ENCODE measurements at places on chromosomes 1 and 21.

DNA sequence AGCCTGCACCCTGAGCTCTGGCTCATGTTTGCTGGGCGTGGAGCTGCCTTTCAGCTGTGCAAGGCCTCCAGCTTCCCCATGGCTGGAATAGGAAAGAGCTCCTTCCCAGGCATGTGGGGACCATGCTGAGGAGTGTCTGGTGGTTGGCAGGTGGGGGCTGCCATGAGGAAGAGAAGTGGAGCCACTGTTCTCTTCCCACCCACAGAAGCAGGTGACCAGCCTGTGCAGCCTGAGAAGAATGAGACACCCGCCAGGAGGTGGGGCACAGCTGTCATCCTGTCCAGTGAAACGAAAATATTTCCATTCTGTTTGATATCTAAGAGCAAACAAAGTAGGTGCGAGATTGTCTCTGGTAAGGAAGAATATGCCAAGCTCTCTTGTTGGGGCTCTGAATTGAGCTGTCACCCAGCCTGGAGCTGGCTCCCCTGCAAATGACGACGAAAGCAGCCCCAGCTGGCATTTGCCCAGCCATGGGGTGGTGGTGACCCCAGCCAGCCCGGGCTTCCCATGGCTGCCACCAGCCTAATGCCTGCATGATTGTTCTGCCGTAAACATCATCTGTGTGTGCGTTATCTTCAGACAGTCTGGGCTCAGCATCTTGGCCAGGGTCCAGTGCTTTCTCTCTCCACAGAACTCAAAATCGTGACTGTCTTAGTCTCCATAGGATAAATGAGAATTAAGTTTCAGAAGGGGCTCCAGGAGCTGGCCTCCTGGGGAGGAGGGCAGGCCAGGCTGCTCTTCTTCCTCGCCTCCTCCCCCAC is 429.8 kb upstream of the VAMP3 start:
- peak; percentile 71 for DNase-seq

DNA sequence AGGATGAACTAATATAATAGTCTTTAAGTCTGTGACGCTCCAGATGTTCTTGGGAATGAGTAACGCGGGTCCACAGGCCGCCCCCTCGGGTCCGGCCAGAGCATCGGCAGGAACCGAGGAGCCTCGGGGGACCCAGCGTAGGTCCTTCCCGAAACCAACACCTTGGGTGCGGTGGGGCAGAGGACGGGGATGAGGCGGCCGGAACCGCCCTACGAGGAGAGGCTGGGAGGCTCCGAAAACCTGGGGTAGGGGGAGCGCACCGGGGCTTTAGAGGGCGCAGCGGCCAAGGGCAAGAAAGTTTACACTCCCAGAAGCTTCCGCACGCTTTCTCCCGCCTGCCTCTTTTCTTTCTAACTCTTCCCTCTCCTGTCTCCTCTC is 7.1 kb downstream of the DMRTA2 start:
- no peak for DNase-seq

DNA sequence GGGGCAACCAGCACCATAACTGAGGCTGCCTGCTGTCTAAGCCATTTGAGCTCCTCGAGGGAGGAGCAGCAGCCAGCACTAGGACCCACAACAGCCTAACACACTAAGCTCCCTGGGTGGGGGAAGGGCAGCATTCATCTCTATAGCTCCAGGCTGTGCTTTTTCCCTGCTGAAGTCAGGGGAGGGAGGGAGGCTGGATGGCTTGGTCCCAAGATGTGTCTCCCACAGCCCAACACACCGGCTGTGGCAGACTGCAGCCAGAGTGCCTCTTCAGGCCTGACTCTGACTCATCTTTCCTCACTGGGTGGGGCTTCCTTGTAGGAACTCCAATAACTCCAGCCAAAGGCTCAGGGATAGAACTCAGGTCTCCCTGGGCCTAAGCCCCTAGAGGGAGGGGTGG is 296.3 kb downstream of the PRDM2 start:
- DNase-seq, result no peak

GRCh38 chr1:214842856-214843255 is 239.7 kb upstream of the KCNK2 start:
- no peak for DNase-seq

GRCh38 chr21:27631471-27631870 is 664.6 kb upstream of the ADAMTS5 start:
- DNase-seq, result no peak

- no peak for DNase-seq
Observed at GRCh38 chr1:145936247-145936646, 9.0 kb upstream of the RBM8A start.

DNA sequence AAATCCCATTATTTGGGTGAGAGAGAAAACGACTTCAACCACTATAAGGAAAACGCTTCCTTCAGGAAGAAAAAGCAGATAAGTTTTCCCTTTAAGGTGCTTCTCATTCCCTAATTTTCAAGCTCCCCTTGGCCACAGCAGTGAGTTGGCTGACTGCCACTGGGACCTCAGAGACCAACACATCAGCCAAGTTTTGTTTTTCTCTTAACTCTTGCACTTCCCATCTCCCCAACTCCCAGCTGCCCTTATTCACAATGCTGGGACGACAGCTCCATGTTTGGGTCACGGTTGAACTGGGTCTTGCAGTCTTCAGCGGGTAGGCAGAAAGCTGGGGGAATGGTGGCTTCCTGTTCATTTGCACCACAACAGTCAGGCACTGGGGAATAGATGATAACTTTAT is 18.9 kb downstream of the SGIP1 start:
- no peak for DNase-seq

- DNase-seq, result no peak
Observed at GRCh38 chr1:222382171-222382570, 165.7 kb downstream of the HHIPL2 start.

DNA sequence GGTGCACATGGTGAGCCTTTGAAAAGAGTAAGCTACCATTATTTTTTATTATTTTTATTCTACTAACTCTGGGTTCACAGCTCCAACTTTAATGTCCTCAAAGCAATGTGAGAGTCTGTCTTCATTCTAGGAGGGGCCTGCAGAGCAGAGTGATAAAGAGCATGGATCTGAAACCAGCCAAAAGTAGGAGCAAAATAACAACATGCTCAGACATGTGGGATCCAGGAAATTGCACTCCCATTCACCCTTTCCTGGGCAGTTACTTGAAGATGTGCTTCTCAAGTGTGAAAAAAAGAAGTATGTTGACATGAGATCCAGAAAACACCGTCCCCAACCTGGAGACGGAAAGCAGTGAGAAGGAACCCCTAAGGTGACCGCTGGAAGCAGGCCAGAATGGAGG is 8.7 kb upstream of the LIN28A start:
- DNase-seq, result peak; percentile 62

DNA sequence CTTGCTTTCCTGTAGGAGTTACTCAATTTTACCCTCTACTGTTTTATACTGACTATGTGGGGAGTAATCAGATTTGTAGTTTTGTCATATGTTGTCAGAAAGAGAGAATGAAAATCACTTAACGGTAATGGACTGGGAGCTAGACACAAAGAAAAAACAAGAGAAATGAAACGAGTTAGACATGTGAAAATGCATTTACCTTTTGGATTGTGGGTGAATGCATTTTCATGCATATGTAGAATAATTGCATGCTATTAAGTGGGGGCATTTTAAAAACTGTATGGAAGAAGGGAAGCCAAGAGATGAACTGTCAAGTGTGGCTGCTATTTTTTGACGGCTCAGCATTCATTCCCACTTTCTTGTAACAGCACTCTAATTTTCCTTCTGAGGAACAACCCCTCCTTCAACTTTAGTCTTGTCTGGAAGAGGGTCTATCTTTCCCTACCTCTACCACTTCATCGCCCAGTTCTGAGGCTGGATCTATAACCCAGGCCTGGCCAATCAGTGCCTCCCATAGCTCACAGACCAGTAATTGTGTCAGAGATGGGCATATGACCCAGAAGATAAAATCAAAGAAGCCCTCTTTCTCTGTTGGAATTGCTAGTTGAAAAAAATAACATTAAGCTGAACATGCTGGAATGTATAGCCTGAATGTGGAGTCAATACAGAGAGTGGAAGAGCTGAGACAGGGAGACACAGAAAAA is 5.2 kb upstream of the ZNF697 start:
- no peak for DNase-seq

GRCh38 chr1:36576551-36577110 is 93.9 kb upstream of the CSF3R start:
- DNase-seq, result peak; percentile 97

GRCh38 chr1:214712737-214713136 is 109.7 kb downstream of the CENPF start:
- no peak for DNase-seq

- DNase-seq, result no peak
Observed at GRCh38 chr1:214808845-214809460, 206.0 kb downstream of the CENPF start.

GRCh38 chr1:214416417-214416816 is 135.0 kb downstream of the PTPN14 start:
- DNase-seq, result no peak

DNA sequence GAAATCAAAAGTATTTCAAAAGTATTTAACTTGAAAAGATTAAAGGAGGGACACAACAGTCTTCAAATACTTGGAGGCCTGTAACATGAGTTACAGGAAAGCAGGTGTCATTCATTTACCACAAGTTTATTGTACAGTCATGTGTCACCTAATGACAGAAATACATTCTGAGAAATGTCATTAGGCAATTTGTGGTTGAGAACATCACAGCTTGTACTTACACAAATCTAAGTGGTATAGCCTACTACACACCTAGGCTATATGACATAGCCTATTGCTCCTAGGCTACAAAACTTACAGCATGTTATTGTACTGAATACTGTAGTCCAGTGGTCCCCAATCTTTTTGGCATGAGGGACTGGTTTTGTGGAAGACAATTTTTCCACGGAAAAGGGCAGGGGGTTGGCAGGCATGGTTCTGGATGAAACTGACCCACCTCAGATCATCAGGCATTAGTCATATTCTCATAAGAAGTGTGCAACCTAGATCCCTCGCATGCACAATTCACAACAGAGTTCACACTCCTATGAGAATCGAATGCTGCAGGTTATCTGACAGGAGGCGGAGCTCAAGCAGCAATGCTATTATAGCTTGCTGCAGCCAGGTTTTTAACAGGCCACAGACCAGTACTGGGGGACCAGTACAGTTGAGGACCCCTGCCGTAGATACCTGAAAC is 25.0 kb upstream of the PHTF1 start:
- DNase-seq, result no peak

- peak; percentile 38 for DNase-seq
Observed at GRCh38 chr1:77539519-77540142, 142.8 kb downstream of the ZZZ3 start.

DNA sequence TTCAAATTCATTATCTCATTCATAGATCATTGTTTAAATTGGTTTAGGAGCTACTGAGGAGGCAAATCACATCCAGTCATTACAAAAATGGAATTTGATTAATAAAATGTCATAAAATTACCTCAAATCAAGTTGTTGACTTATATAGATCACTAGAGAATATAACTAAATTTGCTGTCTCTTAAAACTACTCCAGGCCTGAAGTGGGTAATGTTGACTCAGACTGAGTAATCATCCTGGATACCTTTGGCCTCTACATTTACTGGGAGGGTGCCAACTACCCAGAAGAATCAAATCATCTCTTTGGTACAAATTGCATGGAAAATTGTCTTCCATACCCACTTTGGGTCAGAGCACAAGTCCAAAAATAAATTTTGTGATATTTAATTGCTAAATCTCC is 191.2 kb upstream of the GREM2 start:
- no peak for DNase-seq

GRCh38 chr1:20725189-20726117 is 7.0 kb downstream of the SH2D5 start:
- DNase-seq, result no peak

DNA sequence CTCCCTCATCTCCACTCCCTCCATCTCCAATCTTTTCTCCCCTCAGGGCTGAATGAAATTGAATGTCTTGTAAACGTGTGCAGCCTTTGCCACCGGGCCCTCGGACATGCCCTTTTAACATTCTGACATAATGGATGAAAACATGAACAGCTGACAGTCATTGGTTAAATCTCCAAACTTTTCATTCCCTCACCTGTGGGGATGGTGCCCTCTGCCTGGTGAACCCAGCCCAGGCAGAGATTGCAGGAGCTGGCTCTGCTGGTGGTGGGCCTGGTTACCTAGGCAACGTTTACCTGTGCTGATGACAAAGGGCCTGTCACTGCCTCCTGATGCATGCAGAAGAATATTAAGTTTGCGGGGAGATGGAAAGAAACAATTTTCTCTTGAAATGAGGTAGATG is 21.3 kb downstream of the ST6GALNAC3 start:
- DNase-seq, result no peak

DNA sequence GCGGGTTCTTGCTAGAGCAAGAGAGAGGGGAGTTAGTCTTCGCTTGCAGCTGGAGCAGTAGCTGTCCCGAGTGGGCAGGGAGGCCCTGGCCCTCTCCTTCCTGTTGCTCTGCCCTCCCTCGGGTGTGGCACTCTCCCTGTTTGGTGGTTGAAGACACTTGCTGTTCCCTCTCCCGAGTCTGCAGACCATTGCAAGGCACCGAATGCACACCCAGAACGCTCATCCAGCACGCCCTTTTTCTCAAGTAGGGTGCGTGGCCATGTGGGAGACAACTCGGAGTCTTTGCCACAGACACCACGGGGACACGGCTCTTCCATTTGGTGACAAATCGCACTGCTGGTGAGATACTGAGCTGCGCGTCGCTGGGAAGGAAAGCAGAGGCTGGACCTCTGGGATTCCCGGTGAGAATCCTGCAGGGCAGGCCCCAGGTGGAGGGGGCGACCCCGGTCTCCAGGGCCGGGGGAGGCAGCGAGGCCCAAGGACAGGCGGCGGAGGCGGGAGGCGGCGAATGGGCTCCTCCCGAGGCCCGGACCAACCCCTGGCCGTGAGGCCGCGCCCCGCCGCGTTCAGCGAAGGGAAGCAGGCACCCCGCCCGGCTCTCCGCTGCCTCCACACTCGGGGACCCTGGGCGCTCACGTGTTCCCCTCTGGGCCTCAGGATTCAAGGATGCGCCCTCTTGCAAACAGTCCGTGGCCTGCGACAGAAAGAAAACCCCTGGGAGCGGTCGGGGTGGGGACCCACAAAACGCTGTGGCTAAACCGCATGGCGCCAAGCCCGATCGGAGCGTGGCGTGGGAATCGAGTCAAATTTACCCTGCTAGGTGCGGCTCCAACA is 10.4 kb upstream of the TMEM200B start:
- no peak for DNase-seq

DNA sequence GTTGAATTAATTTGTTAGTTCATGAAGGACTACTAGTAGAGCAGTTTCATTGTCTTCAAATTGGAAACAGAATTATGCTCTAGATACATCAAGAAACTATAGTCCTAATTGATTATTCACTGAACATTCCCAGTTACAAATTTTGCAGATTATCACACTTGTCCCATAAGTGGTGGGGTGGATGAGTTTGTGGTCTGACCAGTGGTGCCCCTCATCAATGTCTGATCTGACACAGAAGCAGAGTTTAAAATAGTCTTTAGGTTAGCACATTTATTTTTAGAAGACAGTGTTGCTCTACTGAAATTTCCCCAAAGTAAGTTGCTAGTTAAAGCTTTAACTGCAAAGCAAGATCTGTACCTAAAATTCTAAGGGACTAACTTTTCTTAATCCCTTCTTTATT is 42.9 kb downstream of the INKA2 start:
- no peak for DNase-seq

GRCh38 chr1:94727846-94728715 is 92.1 kb upstream of the SLC44A3 start:
- no peak for DNase-seq

GRCh38 chr1:245765230-245766000 is 610.6 kb downstream of the KIF26B start:
- no peak for DNase-seq

- DNase-seq, result no peak
Observed at GRCh38 chr1:43460988-43461693, 7.4 kb upstream of the HYI start.

Measured in NCI-H2171 treated with DMSO at 0.1 percent for 48 hours (cell line).